Esophagus mucosa (tissue), 1 donor: ENCODE measurements at places on chromosomes 5 and 9. TPM values are rescaled to one million over a fixed set of nuclear protein-coding genes. Genes with fewer than 3 reads are reported as not detected.

DNA sequence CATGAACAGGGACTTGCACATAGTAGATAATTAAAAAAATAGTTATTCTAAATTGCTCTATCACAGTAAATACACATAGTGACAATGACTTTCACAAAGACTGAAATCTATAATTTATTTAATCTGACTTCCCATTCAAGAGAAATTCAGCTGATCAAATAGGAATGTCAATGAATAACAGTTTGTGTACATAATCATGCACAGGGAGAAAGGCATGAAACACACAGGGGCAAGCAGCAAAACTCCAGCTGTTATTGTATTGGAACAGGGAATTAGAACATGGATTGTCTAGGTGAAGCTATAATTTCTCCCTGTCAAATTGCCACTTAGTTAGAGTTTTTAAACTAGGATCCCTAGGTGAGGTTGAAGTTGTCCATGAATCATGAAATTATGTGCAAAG, 99.9 kb downstream of the HCN1 start:
- ATAC-seq: no peak

ST8SIA4 gene
- total RNA-seq: 1.4 TPM

DNA sequence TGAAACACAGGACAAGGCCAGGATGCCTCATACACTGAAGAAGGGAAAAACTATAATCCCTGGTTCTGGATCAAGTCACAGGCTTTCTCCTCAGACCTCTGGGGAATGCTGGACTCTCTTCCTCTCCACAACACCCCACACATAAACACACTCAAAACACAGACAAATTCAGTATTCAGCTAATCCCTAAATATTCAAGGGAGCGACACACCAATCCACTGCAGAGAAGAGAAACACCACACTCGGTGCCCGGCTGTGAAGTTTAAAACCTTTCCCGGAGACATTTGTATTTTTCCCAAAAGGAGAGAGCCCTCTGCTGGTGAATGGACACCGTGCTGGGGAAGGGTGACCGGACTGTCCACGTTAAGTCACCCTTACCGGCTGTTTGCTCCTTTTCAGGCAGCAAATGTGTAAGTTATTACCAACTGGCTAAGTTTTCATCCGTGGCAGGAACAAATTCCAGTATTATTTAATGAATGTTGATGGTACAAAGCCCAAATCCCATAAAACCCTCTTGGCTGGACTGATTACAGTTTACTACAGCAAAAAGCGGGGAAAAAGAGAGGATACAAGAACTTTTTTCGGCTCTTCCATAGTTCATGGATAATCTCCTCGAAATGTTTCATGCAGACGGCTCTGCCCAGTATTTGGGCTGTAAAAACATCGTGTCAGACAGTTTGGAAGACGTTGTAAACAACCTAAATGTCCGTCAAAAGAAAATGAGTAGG, 130.9 kb upstream of the SLC30A5 start:
- peak; percentile 58 for ATAC-seq

ZBED3 gene
- total RNA-seq: 3.6 TPM

- peak; percentile 96 for ATAC-seq
These were observed at the start of gene IRX2 for GRCh38 chr5:2751592-2752021. TSS of gene IRX2 (minus strand) at chr5:2751677. CDS start at chr5:2751413, 264 bp downstream.

- no peak for ATAC-seq
These were observed 125.9 kb upstream of the ANKRD55 start for GRCh38 chr5:56358703-56359681.

DNA sequence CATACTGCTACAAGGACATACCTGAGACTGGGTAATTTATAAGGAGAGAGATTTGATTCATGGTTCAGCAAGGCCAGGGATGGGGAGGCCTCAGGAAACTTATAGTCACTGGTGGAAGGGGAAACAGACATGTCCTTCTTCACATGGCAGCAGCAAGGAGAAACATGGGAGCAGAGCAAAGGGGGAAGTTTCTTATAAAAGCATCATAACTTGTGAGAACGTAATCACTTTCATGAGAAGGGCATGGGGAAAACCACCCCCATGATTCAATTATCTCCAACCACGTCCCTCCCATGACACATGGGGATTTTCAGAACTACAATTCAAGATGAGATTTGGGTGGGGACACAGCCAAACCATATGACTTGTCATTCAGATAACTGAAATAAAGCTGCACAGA, 100.9 kb downstream of the ST8SIA4 start:
- no peak for ATAC-seq

GRCh38 chr5:90981821-90982220, 401.3 kb downstream of the ARRDC3 start:
- ATAC-seq: no peak

IL3 gene
- total RNA-seq: not detected

IFNA13 gene
- not detected for total RNA-seq
